GM12878 (cell line): ENCODE measurements at places on chromosomes 6 and 20. TPM values are rescaled to one million over a fixed set of nuclear protein-coding genes. Genes with fewer than 3 reads are reported as not detected.
A peak's percentile ranks its signal among the peaks of the same experiment; 100 is the strongest.

GRCh38 chr20:51388227-51388626 lies 154.3 kb downstream of the NFATC2 start:
- peaks cover 9% of the 10 kb centered on the region; the same call in 1 of the 2 replicates for H3K36me3 ChIP-seq
- no peak overlapping the region for H3K27ac ChIP-seq
- no peaks in the 10 kb centered on the region for H3K27me3 ChIP-seq
- peaks cover 41% of the 10 kb centered on the region for H3K4me1 ChIP-seq

DNA sequence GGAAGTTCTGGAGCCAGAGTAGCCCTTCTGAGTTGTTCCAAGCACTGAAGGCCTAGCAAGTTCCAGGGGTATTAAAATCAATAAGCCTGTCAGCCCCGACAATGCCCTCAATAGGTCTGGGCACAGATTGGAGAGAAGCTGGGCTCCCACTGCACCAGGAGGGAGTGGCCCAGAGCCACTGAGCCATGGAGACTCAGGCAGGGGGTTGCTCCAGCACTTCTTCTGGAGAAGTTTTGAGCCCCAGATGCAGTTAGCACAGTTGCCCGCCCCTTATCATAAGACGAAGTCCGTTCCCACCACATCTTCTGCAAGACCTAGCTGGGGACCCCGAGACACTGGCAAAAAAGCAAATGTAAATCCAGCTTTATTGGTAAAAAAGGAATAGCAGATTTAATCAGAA lies 13.0 kb downstream of the DEFB132 start:
- H3K4me1 ChIP-seq = no peaks in the 10 kb centered on the region
- no peak overlapping the region for H3K4me3 ChIP-seq
- DNase-seq = no peak
- H3K27me3 ChIP-seq = no peaks in the 10 kb centered on the region
- no peak overlapping the region for H3K27ac ChIP-seq

DNA sequence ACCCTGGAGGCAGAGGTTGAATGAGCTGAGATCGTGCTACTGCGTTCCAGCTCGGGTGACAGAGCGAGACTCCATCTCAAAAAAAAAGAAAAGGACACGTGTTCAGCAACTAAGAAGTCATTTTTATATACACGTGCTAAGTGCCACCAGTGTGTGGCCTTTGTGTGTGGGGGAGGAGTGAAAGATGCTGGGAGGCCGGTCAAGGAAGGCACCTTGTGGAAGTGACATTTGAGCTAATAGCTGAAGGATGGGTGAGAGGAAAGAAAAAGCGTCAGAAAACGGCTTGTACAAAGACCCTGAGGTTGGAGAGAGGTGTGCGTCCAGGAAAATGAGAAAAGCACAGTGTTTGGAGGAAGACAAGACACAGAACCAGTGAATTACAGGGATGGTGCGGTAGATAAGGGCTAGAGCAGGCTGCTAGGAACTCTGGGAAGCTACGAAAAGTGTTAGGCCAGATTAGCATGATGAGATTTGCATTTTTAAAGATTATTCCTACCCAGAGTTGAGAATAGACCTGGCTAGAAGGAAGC lies 11.6 kb downstream of the RREB1 start:
- H3K4me3 ChIP-seq = no peak overlapping the region
- no peak for DNase-seq
- peaks cover 18% of the 10 kb centered on the region for H3K36me3 ChIP-seq

DNA sequence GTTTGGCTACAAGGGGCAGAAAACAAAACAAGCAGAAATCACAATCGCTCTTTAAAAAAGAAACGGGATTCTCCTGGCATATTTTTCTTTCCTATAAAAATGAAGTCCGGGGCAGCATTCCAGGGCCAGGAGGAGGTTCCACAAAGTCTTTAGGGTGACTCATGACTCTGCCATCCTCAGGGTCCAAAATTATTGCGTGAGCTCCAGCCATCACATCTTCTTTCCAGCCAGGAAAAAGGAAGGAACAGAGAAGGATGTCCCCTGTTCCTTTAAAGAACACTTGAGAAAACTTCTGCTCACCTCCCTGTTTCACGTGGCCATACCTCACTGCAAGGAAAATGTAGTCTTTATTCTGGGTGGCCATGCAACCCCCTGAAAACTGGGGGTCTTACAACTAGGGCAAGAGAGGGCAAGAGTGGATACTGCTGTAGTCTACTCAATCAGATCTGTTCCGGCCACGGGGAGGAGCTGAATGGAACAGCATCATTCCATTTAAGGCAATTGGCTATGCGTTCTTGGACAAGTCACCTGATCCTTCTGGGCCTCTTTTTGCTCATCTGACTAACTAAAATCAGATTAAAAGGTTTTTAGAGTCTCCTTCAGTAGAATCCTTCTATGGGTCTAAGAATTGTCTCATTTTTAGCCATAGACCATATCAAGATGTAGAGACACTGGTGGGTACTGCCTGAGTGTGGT lies 49.4 kb downstream of the CTCFL start:
- H3K36me3 ChIP-seq = no peaks in the 10 kb centered on the region

- no peak overlapping the region for H3K27ac ChIP-seq
- H3K27me3 ChIP-seq = no peaks in the 10 kb centered on the region
- H3K4me1 ChIP-seq = no peaks in the 10 kb centered on the region
- DNase-seq = no peak
- no peaks in the 10 kb centered on the region for H3K36me3 ChIP-seq
- no peak overlapping the region for H3K4me3 ChIP-seq
Measured at GRCh38 chr20:1934156-1934555, 38.9 kb downstream of the SIRPA start.

DNA sequence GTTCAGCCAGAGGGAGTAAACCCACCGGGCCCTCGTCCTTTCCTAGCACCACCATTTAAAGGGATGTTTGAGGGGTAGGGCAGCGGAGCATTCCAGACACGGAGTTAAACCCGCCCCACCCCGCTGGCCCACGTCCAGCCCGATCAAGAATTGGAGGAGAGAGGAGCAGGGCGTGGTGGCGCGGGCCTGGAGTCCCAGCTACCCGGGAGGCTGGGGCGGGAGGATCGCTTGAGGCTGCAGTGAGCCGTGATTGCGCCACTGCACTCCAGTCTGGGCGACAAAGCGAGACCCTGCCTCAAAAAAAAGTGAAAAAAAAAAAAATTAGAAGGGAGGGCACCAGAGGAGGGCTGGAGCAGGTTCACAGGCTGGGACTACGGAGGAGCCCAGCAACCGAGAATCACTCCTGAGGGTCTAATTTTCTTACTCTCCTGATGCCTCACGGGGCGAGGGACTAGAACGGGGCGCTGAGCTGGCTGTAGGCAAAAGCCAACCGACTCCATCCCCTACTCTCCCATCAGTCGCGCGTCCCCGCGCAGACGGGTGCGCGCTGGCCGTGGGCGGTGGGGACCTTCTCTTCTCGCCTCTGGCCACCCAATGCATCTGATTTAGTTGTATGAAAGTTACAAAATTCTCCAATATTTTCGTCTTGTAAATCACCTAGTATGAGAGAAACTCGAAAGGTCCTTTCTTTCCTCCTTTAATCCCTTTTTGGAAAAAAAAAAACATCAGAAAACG lies 6.1 kb upstream of the HSPA1B start:
- no peaks in the 10 kb centered on the region for H3K27me3 ChIP-seq
- DNase-seq = no peak
- no peaks in the 10 kb centered on the region for H3K36me3 ChIP-seq
- peak overlapping the region; percentile 50 for H3K27ac ChIP-seq
- H3K4me1 ChIP-seq = peaks cover 14% of the 10 kb centered on the region

DNA sequence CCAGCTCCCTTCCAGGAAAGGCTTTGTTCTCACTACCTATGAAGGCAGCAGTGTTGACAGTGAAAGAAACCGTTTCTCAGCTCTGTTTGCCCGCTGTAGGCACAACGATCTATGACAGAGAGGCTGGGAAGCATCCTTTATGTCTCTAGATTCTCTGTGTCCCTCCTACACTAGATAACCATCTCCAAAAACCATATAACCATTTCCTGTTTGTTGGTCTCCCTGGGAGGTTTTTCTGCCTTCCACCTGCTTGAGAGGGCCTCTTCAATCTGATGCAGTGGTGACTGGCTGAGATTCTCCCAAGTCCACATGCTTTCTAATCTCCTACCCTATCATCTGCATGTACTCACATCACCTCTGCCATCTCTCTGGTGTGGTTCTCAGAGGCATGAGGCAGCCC lies 32.0 kb upstream of the TMEM217 start:
- H3K27me3 ChIP-seq = no peaks in the 10 kb centered on the region
- peaks cover 7% of the 10 kb centered on the region for H3K36me3 ChIP-seq
- peaks cover 18% of the 10 kb centered on the region for H3K4me1 ChIP-seq
- no peak for DNase-seq
- no peak overlapping the region for H3K27ac ChIP-seq
- no peak overlapping the region for H3K4me3 ChIP-seq

DNA sequence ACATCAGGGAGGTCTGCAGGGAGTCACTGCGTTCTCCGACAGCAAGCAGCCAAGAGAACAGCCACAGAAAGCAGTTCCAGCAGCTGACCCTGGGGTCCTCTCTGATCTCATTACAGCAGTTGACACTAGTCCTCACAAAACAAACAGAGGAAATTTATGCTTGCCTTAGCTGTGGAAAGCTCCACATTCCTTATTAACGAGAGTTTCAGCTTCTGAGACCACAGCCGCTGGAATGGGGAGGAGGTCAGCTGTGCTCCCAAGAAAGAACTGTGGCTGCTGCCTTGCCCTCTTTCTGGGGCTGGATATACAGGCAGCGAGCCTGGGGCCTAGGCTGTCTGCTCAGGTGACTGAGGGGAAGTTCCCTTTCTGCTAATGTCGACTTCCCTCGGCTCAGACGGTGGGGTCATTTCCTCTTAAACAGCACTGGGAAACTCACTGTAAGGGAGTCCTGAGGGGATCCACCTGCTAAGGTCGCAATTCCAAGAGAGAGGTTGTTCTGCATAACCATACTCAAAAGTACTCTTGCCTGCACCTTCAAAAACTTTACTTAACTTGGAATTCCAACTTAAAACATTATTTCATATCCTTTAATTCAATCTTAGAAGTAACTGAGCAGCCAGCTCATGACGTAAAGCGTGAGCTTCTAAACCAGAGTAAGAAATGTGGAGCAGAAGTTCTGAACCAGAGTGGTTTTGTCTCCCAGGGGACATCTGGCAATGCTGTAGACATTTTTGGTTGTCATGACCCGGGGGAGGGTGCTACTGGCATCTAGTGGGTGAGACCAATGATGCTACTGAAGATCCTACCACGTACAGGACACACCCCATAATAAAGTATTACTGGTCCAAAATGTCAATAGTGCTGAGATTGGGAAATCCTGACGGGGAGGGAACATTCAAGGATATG lies 80.3 kb downstream of the BACH2 start:
- H3K27me3 ChIP-seq = no peaks in the 10 kb centered on the region; the same call in 1 of the 2 replicates
- H3K36me3 ChIP-seq = no peaks in the 10 kb centered on the region
- H3K4me3 ChIP-seq = no peak overlapping the region
- no peak overlapping the region for H3K27ac ChIP-seq
- no peaks in the 10 kb centered on the region; the same call in none of the 2 replicates for H3K4me1 ChIP-seq

DNA sequence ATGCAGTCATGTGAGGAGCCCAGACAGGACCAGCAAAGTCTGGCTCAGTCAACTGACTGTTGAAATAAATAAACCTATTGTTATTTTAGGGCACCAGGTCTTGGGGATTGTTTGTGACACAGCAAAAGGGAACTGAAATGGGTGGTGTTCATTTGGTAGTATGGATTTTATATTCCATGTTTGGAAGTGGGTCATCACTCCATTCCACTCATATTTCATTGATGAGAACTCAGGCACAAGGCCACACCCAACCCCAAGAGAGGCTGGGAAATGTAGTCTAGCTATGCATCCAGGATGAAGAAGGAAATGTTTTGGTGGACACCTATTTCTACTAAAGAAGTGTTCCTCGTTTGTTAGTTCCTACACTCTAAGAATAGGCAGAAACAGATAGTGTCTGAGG lies 64.9 kb upstream of the BTBD3 start:
- no peak overlapping the region for H3K4me3 ChIP-seq
- no peaks in the 10 kb centered on the region for H3K4me1 ChIP-seq
- DNase-seq = no peak
- H3K27me3 ChIP-seq = no peaks in the 10 kb centered on the region
- H3K36me3 ChIP-seq = no peaks in the 10 kb centered on the region

DNA sequence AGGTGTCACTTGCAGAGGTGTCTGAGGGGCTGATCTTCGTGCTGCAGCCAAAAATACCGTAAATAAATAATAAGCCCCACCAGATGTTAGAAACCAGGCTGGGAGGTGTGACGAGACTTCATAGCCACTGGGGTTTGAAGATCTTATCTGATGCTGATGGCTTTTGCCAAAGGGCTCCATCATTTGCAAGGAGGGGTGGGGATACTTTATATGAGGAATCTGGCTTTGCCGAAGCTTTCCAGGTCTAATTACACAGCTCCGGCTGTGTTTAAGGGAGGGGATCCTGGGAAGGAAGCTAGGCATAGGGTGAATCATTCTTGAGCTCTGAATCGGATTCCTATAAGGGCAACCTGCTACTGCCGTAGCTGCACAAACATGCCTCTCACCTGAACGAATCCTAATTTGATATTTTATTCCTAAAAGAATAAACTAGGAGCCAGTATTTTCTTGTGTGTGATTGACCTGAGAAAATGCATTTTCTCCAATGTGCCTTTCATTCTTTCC lies 249.6 kb downstream of the SOD2 start:
- no peaks in the 10 kb centered on the region for H3K36me3 ChIP-seq
- H3K4me3 ChIP-seq = no peak overlapping the region
- no peak overlapping the region for H3K27ac ChIP-seq
- H3K27me3 ChIP-seq = peaks cover 8% of the 10 kb centered on the region
- DNase-seq = no peak

GRCh38 chr20:3204124-3204794 lies at the start of gene DDRGK1:
Gene DDRGK1, minus strand, starts transcription at chr20:3204682. Its CDS starts 55 bp downstream, at chr20:3204627.
- peak within 1 kb of the TSS; percentile 90 for H3K27ac ChIP-seq
- DNase-seq = peak; percentile 65
- H3K4me3 ChIP-seq = peak within 1 kb of the TSS; percentile 89
- H3K36me3 ChIP-seq = peaks cover 8% of the 10 kb centered on the region
- peaks cover 4% of the 10 kb centered on the region for H3K4me1 ChIP-seq

GRCh38 chr6:157806856-157807215 lies 16.2 kb upstream of the SNX9 start:
- no peaks in the 10 kb centered on the region for H3K36me3 ChIP-seq
- DNase-seq = no peak
- H3K27me3 ChIP-seq = no peaks in the 10 kb centered on the region; the same call in 1 of the 2 replicates
- H3K4me1 ChIP-seq = 0 out of 2 replicates have a peak, but pooled peaks cover 3% of the 10 kb centered on the region
- H3K27ac ChIP-seq = no peak overlapping the region
- no peak overlapping the region for H3K4me3 ChIP-seq

- H3K36me3 ChIP-seq = peaks cover 13% of the 10 kb centered on the region
- no peaks in the 10 kb centered on the region for H3K4me1 ChIP-seq
- H3K27ac ChIP-seq = no peak overlapping the region
- no peaks in the 10 kb centered on the region for H3K27me3 ChIP-seq
- DNase-seq = no peak
Measured at GRCh38 chr6:152220786-152221185, 413.3 kb downstream of the ESR1 start.

GRCh38 chr20:53805895-53806384 lies 212.3 kb upstream of the ZNF217 start:
- no peaks in the 10 kb centered on the region for H3K36me3 ChIP-seq
- no peaks in the 10 kb centered on the region for H3K4me1 ChIP-seq
- H3K27me3 ChIP-seq = no peaks in the 10 kb centered on the region
- no peak overlapping the region for H3K4me3 ChIP-seq

The FAM83C gene
- not detected in 2 replicates for polyA plus RNA-seq

The FNDC1 gene
- polyA plus RNA-seq = not detected in 2 replicates

The BTN2A1 gene
- 11.2 and 11.8 TPM in 2 replicates for polyA plus RNA-seq

The TINAG gene
- polyA plus RNA-seq = 0.26 and 0.67 TPM in 2 replicates

The TRIM15 gene
- not detected in 2 replicates for polyA plus RNA-seq

The DEFB124 gene
- not detected in 2 replicates for polyA plus RNA-seq

The PGC gene
- not detected in 2 replicates for polyA plus RNA-seq

The EPPIN gene
- polyA plus RNA-seq = not detected in 2 replicates

The MAP3K7 gene
- 20.7 and 22.0 TPM in 2 replicates for polyA plus RNA-seq

The LTB gene
- 17.8 and 24.0 TPM in 2 replicates for polyA plus RNA-seq

The KCNQ2 gene
- polyA plus RNA-seq = 0.14 TPM in 1 of 2 replicates, not detected in the other
